ENCODE measurements at places on chromosomes 3 and 15. TPM values are rescaled to one million over a fixed set of nuclear protein-coding genes. Genes with fewer than 3 reads are reported as not detected.

Gene RASL12
- 0.04 TPM for total RNA-seq

Gene IGF2BP2
- 17.7 TPM for total RNA-seq

Gene DALRD3
- 31.4 TPM for total RNA-seq

Gene TMEM108
- total RNA-seq, result 1.0 TPM

Gene PROS1
- total RNA-seq, result 10.9 TPM

Gene TGM4
- 1.2 TPM for total RNA-seq

Gene EPHB3
- 1.0 TPM for total RNA-seq

Gene ZNF639
- total RNA-seq, result 71.2 TPM

Gene BCL6
- total RNA-seq, result 9.0 TPM

Gene CCDC54
- total RNA-seq, result not detected

Gene CGNL1
- 0.43 TPM for total RNA-seq

Gene RTP3
- total RNA-seq, result 0.41 TPM

Gene CELF6
- not detected for total RNA-seq

Gene C15orf39
- 10.8 TPM for total RNA-seq

DNA sequence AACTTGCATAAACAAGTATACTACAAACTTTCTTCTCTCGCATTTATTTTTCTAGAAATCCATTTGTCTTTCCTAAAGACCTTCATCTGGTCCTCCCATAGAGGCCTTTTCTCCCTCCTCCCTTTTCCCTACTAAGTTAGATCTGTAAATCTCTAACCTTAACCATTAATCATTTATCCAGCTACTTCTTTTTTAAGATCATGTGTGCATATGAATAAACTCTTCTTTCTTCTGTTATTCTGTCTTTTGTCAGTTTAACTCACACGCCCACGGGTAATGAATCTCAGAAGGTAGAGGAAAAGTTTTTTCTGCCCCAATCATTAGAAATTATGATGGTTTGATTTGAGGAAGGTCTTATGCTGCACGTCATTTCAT lies 48.7 kb upstream of the FHIT start:
- no peak for DNase-seq

DNA sequence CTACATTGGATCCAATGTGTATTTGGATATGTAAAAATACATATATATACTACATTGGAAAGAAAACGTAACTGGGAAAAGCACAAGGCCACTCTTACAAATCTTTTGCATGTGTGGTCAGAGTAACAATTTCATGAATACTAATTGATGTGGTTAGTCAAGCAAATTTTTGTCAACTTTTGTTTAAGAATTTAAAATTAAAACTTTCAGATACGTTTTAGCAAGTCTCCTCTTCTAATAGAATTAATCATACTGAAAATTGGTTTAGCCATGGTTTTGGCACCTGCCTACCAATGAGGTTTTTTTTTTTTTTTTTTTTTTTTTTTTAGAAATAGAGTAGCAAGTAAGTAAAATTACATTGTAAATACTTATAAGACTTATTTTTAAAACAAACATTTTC lies 153.0 kb upstream of the CGNL1 start:
- no peak for DNase-seq

DNA sequence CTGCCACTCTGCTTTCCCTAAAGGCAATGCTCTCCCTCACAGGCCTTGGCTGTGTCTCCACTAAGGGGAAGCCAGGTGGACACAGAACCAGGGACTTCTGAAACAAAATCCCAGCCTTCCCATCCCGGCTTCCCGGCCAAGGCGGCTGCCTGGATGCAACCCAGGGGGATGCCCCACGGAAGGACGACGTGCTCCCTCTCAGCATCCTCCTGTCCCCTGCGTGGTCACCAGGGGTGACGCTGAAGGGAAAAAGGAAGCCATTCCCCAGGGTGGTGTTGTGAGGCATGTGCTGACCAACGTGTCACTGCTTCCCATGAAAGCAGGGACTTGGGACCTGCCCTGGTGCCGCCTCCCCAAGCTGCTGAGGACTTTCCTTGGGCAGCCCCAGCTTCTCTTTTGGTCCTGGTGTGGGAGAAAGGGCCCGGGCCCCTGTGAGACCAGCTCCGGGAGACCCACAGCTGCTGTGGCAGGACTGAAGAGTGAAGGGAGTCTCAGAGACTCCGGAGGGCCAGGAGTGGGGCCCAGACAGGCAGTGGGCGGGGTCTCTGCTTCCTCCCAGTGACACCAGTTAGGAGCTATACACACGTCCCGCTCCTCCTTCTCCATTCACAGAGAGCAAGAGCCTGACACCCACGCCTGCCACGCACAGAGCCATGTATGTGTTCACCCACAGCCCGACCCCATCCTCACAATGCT lies 139.2 kb downstream of the NUP210 start:
- no peak for DNase-seq

DNA sequence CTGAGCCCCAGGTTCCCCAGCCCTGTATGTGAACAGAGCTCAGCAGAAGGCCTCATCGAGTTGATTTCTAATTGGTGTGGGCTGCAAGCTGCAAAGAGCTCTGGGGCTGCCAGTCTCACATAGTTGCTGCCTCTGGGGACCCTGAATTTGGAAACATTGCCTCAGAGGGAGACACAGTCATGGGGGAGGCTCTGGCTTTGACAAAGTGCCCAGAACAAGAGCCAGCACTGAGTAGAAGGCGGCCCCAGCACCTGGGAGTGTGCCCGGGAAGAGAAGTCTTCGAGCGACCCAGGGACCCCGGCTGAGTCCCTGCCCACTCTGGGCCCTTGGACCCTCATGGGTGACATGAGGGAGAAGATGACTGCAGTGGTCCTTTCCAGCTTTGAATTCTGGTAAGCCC lies 7.3 kb downstream of the NTRK3 start:
- no peak for DNase-seq

GRCh38 chr3:151210676-151211381 lies 7.8 kb upstream of the GPR171 start:
- DNase-seq, result no peak

DNA sequence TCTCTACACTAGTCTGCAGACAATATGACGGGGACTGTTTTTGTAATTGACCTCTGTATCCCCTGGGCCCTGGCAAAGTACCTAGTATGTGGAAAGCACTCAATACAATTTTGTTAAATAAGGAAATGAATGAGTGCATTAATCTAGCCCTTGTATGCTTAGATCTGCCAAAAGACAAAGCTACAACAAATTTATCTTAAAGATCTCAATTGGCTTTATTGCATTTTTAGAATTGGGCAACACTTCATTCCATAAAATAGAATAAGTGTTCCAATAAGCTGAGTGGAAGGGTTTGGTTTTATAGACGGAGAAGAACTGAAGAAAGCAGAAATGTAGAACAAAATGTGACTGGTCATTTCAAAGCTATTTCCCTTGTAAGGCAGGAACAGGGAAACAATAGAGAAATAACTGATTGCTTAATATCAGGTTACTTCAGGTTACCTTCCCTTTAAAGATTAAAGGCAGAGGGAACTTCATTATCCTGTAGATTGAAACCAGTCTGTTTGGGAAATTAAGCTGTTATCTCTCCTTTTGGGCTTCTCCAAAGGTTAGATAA lies 108.3 kb upstream of the MME start:
- peak; percentile 21 for DNase-seq

DNA sequence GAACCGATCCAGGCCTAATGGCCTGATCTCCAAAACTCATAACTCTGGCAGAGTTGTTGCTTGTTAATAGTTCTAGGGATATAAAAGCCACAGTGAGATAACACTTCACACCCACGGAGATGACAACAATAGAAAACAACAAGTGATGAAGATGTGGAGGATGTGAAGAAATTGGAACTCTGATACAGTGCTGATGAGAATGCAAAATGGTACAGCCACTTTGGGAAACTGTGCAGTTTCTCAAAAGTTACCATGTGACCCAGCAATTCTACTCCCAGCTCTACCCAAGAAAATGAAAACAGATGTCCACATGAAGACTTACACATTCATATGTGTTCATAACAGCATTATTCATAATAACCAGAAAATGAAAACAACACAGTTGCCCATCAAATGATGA lies 3.8 kb downstream of the CMTM7 start:
- DNase-seq, result no peak

GRCh38 chr3:194489736-194490612 lies 3.2 kb upstream of the ATP13A3 start:
- DNase-seq, result no peak

GRCh38 chr3:122986693-122987179 lies 40.8 kb downstream of the SEMA5B start:
- no peak for DNase-seq

DNA sequence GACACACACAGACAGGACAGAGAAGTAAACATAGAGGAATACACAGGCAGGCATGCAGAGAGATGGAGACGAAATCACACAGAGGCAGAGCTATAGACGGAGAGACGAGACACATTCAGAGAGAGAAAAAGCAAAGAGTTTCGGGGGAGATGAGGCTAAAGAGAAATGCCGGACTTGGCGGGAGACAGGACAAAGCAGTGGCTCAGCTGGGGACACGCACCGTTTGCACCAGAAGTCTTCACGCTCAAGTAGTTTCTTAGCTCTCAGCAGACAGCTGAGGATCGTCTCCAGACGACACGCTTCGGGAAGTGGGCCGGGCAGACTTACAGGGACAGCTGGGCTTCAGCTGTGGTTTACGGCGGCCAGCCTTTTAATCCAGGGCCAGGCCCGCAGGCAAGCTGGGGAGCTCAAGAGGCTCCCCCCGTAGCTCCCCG lies 56.2 kb upstream of the DLG1 start:
- DNase-seq, result no peak

- no peak for DNase-seq
Measured at GRCh38 chr3:104781112-104781511, 585.6 kb upstream of the ALCAM start.

DNA sequence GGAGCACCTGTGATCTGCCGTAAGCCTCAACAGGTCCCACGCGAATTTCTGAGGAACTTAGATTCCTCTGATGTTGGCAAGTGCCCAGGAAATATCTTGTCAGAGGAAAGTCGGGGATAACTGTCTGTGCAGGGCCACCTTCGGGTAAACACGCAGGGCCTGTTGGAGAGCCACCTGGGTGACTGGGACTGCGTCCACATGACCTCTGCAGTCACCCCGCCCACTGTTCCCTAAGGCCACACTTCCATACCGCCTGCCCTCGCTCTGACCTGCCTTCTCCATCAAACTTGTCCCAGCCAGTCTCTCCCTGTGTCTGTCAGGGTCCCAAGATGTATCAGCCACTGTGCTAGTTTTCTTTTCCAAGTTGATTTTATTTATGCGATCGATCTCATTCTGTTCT lies 28.7 kb downstream of the BFSP2 start:
- no peak for DNase-seq

GRCh38 chr15:42903388-42904324 lies 16.9 kb downstream of the TTBK2 start:
- DNase-seq, result no peak

- DNase-seq, result no peak
Measured at GRCh38 chr15:64452988-64453688, 7.2 kb upstream of the ZNF609 start.

DNA sequence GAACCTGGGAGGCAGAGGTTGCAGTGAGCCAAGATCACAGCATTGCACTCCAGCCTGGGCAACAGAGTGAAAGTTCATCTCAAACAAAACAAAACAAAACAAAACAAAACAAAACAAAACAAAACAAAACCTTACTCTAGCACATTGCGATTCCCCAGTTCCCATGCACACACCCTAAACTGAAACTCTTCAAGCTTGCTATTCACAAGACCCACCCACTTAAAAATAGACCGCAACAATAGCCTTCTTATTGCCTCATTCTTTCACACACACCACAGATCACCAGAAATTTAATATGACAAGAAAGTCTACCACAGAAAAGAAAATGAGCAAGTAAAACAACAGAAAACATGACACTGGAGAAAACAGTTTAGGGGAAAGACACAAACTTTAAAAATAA lies 598.4 kb downstream of the FHIT start:
- no peak for DNase-seq

- DNase-seq, result no peak
Measured at GRCh38 chr15:78750566-78750965, 60.7 kb downstream of the ADAMTS7 start.

DNA sequence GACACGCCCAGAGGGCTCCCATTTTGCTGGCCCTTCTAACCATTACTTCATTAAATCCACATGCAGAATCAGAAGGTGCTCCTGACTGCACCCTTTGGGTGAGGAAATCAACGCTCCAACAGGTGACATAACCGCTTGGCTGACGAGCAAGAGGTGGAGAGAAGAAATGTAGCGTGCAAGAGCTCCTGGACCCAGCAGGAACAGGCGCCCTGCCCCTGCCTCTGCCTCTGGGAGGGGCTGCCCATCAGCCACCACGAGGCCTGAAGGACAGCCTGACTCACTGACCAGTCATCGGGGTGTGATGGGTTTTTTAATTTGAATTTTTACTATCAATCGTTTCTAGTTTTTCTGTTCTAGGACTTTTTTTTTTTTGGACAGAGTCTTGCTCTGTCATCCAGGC lies 218.2 kb downstream of the ADAMTS17 start:
- no peak for DNase-seq

GRCh38 chr3:128970740-128971047 lies 23.2 kb downstream of the CFAP92 start:
- no peak for DNase-seq

DNA sequence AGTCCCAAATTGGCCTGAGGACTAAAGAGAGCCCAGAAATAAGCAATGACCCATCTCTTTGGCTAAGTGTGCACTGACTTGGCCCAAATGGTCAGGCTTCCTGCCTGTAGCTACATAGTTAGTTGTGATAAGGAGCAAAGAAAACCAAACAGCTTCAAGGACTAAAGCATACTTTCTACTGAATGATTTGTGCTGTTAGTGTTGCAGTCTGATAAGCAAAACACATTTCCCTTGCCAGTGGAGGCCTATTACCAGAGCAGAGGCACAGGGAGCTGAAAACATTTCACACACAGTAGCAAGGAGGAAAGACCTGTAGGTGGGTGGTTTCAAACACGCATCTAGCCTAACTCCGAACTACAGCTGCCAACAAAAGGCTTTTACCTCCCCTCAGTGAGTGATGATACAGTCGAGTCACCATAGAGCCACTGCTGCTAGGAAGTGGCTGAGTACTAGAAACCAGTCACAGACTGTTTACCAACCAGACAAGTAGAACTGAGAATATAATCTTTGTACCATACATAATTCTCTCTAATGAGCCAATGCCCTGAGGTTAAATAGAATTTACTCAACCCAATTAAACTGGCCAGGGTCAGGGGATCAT lies 222.3 kb upstream of the THBS1 start:
- DNase-seq, result peak; percentile 21

- no peak for DNase-seq
Measured at GRCh38 chr3:184633237-184633579, 71.6 kb downstream of the EPHB3 start.

- no peak for DNase-seq
Measured at GRCh38 chr15:98611808-98612207, 36.5 kb upstream of the IGF1R start.

All from H4 (cell line).